ENCODE measurements at places on chromosomes 1 and 21.

DNA sequence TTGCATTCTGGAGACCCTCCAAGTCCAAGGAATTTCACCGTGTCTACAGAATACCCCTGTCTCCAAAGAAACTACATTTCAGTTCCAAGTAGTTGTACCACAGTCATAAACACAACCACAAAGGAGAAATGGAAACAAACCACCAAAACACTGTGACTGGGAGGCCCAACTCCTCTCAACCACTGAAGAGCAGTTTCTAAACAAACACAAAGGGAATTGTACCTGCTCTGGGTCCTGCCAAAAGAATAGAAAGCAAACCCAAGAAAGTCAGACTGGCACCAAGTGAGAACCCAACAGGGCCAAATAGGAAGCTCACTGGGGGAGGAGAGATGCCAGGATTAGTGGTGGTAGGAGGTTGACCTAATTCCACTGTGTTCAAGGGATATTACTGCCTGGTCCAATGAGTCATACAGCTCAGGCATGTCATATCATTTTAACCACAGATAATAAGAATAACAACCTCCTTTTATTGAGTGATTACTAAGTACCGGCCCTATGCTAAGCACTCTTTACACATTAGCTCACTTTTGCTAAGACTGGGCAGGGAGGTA lies 123.9 kb upstream of the PPP2R5A start:
- peak; percentile 64 for DNase-seq

DNA sequence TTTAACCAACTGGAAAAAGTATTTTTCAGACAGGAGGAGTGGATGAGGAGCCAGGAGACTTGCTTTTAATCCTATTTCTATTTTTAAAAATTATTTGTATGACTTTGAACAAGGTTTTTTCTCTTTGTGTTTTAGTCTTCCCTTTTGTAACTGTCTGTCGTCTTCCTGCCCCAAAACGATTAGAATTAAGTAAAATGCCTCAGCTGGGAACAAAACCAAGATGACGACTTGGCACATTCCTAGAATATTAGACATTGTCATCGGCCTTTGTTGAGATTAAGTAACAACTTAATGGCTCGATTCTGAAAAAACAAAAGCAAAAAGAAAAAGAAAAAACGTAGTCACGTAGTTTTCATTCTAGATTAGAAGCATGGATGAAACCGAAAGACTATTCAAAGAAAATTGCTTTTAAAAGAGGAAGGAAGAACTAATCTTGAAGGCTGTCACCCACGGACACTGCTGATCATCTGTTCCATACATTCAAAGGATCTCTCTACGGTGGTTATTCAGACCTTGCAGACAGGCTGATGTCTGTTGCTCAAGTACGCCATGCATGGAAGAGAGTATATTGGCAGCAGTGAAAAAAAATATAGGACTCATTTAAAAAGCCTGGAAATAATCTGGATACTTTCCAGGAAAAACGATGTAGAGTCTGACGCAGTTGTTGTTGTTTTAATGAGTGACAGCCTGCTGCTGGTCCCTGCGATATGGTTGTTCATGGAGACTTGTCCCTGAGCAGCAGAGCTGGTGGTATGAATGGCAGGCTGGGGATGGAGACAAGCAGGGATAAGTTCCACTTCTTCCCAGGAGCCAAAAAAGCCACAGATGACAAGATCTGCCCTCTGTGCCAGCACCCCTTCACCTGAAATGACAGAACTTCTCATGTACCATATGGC lies 16.8 kb downstream of the GNG4 start:
- no peak for DNase-seq

DNA sequence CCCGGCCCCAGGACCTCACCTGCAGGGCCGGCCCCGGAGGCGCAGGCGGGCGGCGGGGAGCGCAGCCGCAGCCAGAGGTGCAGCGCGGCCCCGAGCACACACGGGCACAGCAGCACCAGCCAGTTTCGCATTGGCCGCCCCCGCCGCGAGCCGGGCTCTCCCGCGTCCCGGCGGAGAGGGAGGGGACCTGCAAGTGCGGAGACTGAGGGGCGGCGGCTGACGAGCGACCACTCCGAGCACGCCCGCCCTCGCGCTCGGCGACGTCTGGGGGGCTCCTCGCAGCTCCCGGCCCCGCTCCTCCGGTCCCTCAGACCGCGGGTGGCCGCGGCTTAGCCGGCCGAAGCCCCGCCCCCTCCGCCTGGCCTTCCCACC lies at the start of gene B3GALNT2:
B3GALNT2 (minus strand) TSS at position 331 of the 372 bp plus-strand sequence; CDS start at position 131, 200 bp downstream.
- no peak for DNase-seq

DNA sequence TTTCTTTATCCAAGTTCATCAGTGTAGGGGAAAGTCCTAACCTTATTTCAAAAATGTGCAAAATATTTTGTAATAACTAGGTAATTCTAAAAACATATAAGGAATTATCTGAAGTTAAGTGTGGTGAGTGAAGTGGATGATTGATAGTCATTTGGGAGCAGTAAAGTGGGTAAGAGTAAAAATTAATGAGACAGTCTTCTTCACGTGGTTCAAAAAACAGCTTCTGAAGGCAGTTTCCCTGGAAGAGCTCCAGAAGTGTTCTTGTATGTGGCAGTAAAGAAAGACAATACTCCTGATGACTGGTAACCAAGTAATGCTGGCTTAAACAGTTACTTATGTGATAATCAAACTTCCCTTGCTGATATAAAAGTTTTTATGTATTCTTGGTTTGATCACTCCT lies 50.3 kb downstream of the LEPR start:
- DNase-seq: peak; percentile 74

DNA sequence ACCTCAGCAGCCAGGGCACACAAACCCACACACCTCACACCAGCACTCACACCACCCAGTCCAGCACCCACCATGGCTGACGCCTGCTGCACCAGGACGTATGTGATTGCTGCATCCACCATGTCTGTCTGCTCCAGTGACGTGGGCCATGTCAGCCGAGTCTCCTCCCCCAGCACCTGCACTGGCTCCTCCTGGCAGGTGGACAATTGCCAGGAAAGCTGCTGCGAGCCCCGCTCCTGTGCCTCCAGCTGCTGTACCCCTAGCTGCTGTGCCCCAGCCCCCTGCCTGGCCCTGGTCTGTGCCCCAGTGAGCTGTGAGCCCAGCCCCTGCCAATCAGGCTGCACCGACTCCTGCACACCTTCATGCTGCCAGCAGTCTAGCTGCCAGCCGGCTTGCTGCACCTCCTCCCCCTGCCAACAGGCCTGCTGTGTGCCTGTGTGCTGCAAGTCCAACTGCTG lies at the start of gene KRTAP10-8:
KRTAP10-8 (plus strand) TSS at position 51 of the 458 bp plus-strand sequence; CDS start at position 73, 22 bp downstream.
- DNase-seq: no peak

GRCh38 chr1:166588741-166589140 lies 250.5 kb upstream of the POGK start:
- no peak for DNase-seq

GRCh38 chr1:32286763-32287162 lies 5.1 kb upstream of the HDAC1 start:
- DNase-seq: no peak

GRCh38 chr1:53165408-53165961 lies 23.0 kb upstream of the SLC1A7 start:
- DNase-seq: no peak

DNA sequence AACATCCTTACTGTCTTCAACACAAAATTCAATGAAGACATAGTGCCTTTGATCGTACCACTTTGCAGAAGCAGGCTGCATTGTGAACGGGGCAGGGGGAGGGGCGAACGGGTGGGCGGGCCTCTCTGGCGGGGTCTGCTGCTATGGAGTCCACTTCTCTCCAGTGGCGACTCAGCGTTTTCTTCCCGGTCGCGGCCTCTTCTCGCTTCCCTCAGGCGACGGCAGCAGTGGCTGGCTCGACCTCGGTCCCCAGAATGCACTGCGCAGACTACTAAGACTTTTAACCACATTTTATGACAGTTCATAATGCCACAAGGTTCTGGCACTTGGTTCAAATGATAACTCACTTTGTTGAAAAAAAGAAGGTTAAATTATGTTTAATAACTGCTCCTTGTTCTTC lies 21.2 kb downstream of the GBP2 start:
- DNase-seq: no peak

DNA sequence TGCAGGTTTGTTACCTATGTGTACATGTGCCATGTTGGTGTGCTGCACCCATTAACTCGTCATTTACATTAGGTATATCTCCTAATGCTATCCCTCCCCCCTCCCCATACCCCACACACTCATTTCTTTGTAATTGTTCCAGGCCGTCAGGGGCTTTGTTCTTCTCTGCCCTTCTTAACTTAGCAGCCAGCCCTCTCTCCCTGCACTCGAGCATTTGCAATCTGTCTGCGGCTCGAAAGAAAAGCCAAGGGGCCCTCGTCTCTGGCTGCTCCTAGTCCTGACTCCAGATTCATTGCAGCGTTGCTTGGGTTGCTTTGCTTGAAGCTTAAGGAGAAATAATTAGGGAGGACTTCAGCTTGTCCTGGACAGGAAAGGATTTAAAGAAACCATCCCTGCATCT lies 85.7 kb downstream of the ATP1A1 start:
- no peak for DNase-seq

GRCh38 chr1:247459507-247459906 lies 1.6 kb upstream of the OR2B11 start:
- no peak for DNase-seq

DNA sequence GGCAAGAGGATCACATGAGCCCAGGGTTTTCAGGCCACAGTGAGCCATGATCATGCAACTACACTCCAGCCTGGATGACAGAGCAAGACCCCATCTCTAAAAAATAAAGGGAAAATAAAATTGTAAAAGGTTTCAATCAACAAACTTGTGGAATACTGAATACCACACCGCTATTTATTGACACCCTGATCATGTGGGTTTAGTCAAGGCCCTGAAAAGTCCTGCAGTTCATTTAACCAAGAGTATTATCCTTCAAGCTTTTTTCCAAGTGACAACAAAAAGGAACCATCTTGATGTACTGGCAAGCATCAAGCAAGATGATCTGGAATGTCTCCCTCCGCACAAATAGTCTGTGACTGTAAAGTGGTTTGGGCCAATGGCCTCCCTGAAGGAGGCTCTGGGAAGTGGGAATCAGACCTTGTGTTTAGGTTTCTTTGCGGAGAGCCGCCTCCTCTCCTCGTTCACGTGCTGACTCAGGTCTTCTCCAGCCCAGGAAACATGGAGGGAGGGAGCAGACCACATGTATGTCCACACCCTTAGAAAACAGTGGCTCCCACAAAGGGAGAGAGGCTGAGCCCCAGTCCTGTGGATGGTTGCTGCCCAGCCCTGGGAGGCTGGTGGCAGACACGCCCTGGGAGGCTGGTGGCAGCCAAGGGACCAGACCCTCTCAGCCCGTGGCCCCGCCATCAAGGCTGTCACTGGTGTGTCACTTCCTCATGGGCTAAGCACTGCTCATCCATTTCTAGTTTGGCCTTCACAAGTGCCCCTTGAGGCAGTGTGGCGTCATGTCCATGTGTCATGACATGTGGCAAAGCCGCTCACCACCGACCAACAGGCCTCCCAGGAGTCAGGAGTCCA lies 56.7 kb downstream of the RIPK4 start:
- DNase-seq: no peak

GRCh38 chr21:30255679-30256078 lies 27.1 kb downstream of the KRTAP24-1 start:
- DNase-seq: no peak

DNA sequence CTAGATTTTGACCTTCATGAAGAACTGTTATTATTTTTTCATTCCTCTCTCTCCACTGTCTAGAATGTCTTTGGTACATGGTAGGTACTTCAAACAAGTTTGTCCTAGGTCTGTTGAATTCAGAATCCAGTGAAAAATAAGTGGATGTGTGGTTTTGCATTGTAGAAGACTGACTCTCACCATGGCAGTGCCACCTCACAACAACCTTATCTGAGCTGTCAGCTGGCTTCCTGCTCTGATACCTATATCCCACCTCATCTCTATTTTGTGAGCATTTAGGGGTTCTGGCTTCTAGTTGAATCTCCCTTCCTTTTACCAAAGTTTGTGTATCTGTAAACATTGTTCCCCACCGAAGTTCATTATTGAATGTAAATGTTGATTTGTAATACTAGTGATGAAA lies 9.1 kb downstream of the SWT1 start:
- no peak for DNase-seq

GRCh38 chr1:11519629-11520031 lies 40.7 kb downstream of the DISP3 start:
- no peak for DNase-seq

GRCh38 chr1:87642581-87643221 lies 314.0 kb downstream of the LMO4 start:
- DNase-seq: no peak

DNA sequence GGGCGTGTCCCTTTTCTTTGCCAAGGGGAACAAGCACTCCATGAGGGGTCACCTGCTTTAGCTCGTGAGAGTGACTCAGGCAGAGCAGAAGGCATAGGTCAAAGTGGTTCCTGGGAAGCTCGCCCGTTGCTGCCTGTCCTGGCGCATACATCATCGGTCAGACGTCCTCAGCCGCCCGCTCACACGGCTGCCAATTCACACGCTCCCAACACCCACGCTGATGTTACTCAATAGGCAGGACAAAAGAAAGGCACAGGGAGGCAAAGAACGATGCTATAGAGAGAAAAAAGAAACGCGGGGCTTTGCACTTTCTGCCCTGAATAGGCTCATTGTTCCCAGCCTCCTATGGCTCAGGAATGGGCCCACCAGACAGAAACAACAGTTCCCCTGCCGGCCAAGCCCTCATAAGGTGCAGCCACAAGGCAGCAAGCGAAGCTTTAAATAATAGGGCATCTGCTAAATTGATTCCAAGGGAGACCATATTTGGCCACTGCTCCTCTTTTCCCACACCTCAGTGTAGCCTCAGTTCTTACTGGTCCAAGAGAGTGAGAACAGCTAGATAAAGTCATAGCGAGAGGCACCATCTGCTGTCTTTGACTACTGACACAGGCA lies 38.7 kb downstream of the VTCN1 start:
- peak; percentile 73 for DNase-seq

DNA sequence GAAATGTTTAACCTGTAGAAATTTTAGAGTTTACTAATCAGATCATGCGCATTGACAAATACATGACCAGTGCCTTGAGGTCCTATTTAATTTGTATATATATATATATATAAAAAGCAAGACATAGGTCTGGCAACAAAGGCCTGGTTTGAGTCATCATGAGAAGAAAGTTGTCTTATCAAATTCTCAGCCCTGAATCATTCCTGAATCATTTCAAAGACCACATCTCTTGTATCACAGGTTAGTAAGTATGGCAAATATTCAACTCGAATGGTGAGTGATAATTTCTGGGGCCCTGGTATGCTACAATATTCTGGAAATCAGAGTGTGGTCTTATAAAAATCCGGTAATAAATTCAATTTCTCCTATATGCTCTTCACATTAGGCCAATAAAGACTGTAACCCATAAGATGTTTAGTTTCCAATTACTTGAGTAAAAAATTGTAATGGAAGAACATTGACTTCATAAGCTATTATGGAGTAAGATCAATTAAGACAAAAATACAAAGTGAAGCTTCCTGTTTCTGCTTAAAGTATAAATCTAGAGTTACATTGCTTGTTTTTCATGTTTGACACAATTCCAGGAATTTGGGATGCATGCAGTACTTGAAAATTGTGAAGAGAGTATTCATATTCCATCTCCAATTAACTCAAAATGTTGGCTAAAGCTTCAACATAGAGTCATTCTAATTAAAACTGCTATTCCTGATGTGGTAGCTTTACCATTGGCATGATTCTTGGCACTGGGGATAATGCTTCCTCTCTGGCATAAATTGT lies 309.4 kb downstream of the BRINP3 start:
- DNase-seq: peak; percentile 41

All from skeletal muscle cell (primary cell).